ENCODE measurements at places on chromosomes 12 and 14. TPM values are rescaled to one million over a fixed set of nuclear protein-coding genes. Genes with fewer than 3 reads are reported as not detected.

DNA sequence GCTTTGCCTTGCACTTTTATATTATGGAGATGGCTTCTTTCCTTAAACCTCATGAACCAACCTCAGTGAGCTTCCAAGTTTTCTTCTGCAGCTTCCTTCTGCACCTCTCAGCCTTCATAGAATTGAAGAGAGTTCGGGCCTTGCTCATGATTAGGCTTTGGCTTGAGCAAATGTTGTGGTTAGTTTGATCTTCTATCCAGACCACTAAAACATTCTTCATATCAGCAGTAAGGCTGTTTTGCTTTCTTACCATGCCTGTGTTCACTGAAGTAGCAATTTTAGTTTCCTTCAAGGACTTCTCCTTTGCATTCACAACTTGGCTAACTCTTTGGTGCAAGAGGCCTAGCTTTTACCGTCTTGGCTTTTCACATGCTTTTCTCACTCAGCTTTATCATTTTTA lies 125.4 kb downstream of the SNAPC1 start:
- no peak for DNase-seq

- DNase-seq: no peak
Observed at GRCh38 chr12:83462419-83462818, 775.7 kb downstream of the TMTC2 start.

DNA sequence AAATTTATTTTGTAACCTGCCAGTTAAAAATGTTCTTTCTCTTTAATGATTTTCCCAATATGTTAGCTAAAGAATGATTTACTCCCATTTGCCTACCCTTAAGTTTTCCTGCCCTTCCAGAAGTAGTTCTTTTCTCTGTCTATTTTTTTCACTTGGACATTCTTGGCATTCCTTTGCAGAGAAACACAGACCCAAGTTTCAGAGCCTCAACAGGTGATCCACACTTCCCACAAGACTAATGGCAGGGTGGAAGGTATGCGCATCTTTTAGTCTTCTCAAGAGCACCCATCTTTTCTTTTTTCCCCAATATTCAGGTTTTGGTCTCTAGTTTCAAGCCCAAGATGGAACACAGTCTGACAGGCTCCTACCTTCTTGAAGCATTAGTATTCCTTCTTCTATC lies 420.7 kb downstream of the ADAMTS20 start:
- DNase-seq: no peak

GRCh38 chr12:70178038-70178437 lies 65.2 kb upstream of the CNOT2 start:
- no peak for DNase-seq

DNA sequence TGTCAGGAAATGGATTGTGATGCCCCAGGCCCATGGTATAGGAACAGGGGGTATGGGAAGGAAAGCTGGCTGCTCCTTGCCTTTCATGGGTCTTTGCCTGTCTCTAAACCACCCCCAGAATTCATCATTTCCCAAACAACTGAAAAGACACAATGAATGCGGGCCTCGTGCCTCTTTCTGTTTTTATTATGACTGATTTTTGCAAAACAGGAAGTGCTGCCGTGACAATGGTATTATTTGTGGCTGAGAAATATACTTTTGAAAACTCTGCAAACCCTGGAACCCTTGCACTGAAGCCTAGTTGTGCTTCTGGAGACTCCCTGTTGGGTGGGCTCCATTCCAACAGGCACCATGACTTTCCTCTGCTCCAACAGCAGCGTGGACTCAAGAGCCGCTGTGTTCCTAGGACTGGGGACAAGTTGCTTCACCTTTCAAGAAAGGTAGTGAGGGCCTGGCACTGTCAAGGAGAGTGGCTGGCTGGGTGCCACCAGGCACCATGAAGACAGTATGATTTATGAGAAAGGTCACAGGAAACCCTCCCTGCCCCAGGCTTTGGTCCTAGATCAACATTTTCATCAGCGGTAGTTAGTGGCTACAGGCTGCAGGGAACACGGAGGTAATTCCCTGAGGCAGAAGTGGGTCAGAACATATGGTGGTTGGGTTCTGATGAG lies 4.8 kb upstream of the DGLUCY start:
- peak; percentile 69 for DNase-seq

GRCh38 chr12:76501390-76501789 lies 58.2 kb downstream of the OSBPL8 start:
- DNase-seq: no peak

DNA sequence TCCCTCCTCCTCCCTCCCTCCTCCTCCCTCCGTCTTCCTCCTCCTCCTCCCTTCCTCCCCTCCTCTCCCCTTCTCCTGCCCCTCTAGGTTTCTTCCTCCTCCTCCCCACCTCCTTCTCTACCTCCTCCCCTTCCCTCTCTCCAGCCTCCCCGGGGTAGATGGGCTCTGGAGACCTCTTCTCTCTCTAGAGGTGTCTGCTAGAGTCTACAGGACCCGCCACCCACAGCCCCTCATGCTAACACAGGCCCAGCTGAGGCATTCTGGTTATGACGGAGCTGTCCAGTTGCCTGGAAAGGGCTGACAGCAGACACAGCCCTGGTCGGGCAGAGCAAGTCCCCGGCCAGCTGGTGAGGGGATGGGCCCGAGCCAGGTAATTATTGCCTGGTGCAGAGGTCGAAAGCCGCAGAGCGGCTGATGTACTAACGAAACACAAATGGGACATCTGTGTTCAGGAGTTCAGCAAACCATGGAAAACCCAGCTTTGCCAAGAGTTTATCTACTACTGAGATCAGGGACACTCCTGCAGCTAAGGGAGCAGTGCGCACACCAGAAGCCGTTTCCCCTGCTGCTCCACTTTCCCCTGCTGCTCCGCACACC lies 96.2 kb downstream of the PAPOLA start:
- no peak for DNase-seq

- no peak for DNase-seq
Observed at GRCh38 chr14:27386391-27386790, 788.6 kb upstream of the NOVA1 start.

- DNase-seq: no peak
Observed at GRCh38 chr14:53875324-53875897, 81.2 kb downstream of the BMP4 start.

DNA sequence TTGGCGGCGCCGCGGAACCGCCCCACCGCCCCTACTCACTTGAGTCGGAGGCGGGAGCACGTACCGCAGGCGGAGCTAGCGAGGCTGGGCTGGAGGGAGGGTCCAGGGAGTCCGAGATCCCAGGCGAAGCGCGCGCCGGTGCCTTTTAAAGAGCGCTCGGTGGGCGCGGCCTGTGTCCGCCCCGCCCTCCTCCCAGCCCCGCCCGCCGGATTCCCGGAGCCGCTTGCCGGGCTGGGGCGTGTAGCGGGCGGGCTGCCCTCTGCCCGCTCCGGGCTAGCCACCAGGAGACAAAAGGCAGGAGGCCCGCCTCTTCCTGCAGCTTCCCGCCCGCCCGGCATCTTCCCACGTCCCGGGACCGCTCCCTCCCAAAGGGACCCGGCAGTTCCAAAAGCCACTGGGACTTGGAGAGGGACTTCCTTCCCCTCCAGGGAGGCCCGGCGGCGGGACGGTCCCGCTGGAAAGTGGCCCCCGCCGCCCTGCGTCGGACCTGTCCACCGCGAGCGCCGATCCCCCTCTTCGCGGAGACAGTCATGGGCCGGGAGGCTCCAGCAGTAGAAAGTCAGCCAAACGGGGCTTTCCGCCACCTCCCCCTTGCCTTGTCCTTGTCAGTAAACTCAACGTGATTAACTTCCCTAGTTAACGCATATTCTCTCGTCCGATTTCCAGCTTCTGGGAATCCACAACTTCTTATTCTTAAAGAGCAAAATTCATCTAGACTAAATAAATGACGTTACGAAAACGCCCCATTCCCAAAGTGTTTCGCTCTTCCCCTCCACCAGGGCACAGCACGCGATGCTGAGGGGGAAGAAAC lies at the start of gene CSRP2:
CSRP2 (minus strand) TSS at position 121 of the 811 bp plus-strand sequence. CDS start 12,759 bp downstream, outside the sequence.
- peak; percentile 91 for DNase-seq

DNA sequence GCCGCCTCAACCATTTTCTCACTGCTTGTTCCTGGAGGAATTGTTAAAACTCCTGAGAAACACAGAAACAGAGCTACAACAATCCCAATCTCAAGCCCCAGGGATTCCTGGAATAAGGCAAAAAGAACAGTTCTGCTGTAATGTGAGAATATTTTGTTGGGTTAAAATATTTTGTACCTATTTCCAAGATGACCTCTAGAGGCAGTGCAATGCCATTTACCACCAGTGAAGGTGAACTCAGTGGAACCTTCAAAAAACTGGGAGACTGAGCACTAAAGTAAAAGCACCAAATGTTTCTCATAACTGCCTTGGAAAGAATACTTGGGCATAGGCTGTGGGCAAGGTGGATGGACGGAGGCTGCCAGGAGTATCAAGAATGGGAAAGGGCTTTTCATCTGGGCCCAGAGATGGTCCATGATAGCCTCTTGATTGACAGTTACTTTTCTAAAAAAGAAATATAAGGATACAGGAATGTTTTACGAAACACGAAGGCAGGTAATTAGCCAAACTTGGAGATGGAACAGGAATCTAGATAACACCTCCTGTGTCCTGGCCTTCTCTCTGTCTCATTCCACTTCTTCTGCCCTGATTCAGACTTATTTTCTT lies 334.0 kb upstream of the FLRT2 start:
- no peak for DNase-seq

DNA sequence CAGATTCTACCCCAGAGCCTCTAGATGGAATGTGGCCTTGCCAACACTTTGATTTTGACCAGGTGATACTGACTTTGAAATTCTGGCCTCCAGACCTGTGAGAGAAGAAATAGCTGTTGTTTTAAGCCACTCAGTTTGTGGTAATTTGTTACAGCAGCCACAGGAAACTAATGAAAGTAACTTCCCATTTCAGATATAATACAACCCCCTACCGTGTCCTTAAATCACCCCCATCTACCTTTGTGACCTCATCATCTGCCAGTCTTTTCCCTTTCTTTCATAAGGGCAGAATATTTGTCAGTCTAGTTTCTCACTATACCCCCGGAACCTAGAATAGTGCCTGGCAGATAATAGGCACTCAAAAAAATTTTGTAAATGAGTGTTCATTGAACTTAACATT lies 39.6 kb downstream of the PPP4R4 start:
- no peak for DNase-seq

GRCh38 chr12:88503281-88503703 lies 77.0 kb downstream of the KITLG start:
- no peak for DNase-seq

GRCh38 chr12:53972152-53972702 lies 699 bp upstream of the HOXC11 start:
- no peak for DNase-seq

DNA sequence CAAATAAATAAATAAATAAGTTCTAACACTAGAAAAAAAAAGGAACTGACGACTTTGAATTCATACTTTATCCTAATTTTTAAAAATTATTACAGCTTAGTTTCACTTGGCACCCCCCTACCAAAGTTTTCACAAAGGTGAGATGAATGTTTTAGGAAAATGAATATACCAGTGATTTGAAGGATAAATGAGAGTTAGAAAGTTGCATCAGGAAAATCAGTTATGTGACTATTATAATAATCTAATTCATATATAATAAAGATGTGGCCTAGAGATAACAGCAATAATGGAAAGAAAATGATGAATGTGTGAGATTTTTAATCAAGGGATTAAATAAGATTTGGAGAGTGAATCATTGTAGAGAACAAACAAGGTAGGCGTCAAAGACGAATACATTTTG lies 103.0 kb upstream of the RAP1B start:
- no peak for DNase-seq

DNA sequence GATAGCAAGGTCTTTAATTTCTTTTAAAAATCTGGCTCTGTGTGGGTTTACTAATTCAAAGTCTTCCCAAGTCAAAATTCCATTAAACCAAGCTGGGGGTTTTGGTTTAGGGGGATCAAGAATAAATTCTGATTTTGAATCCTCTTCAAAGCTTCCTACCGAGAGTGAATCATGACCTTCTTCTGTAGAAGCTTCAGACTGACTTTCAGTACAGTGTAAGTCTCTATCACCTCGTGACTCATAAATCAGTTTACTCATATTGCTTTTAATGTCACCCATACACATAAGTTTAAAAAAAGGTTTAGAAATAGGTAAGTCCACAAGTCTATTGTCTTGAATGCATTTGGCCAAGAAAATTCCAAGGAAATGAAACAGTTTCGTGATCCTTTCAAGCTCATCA lies 80.6 kb upstream of the STRN3 start:
- no peak for DNase-seq

GRCh38 chr14:67468378-67468730 lies 20.2 kb downstream of the TMEM229B start:
- DNase-seq: no peak

DNA sequence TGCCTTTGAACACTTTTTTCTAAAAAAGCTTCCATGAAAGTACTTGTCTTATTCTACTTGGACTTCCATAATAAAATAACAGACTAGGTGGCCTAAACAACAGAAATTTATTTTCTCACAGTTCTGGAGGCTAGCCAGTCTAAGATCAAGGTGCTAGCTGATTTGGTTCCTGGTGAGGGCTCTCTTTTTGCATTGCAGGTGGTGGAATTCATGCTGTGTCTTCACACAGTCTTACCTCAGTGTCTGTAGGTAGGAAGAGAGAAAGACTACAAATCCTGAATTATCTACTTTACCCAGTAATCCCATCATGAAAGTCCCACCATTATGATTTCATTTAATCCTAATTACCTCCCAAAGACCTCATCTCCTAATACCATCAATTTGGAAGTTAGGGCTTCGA lies 356.0 kb downstream of the NAV3 start:
- DNase-seq: no peak

Gene ANKRD33
- not detected for total RNA-seq

Gene PLBD2
- total RNA-seq: 31.8 TPM

Gene KRT71
- not detected for total RNA-seq

Gene LRP1-AS
- total RNA-seq: not detected

Gene KRT81
- total RNA-seq: not detected

Gene SGPP1
- total RNA-seq: 14.5 TPM

Gene PCED1B
- total RNA-seq: 22.1 TPM

Gene C1QL4
- total RNA-seq: not detected
